GM10248 (cell line): ENCODE measurements at places on chromosomes 7 and 10.

GRCh38 chr10:100836891-100837290 is 75.9 kb upstream of the SLF2 start:
- DNase-seq, result no peak

DNA sequence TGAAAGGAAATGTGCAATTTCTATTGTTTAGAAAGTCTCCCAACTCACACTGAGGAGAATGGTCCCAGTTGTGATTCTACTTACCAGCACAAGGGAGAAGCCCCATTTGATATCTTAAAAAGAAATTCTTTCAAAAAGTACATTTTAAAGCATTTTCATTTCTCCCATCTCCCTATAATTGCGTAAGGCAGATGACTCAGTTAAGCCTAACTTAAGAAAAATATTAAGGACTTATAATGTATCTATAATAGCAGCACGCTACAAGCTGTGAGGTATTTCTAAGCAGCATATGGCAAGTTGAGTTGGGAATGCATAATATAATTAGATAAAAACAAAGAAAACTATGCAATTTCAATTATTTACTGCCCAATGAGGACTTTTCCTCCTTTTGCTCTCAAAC is 8.5 kb upstream of the NRCAM start:
- no peak for DNase-seq

GRCh38 chr7:87267239-87267900 is 47.8 kb upstream of the TMEM243 start:
- DNase-seq, result no peak

DNA sequence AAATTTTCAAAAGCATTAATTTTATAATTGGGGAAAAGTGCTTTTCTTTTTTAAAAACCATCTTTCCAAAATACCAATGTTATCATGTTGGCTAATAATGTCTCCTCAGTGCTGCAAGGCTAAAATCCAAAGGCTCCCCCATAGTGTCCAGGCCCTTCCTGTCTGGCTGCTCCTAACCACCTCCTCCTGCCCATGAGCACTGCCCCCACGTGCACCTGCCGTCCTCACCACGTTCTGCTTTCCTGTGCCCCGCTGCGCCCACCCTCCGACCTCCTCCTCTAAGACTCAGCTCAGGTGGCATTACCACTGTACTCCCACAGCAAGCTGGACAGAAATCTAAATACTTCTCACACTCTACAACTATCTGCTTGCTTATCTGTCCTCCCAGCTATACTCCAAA is 17.7 kb downstream of the PAXIP1 start:
- DNase-seq, result no peak

DNA sequence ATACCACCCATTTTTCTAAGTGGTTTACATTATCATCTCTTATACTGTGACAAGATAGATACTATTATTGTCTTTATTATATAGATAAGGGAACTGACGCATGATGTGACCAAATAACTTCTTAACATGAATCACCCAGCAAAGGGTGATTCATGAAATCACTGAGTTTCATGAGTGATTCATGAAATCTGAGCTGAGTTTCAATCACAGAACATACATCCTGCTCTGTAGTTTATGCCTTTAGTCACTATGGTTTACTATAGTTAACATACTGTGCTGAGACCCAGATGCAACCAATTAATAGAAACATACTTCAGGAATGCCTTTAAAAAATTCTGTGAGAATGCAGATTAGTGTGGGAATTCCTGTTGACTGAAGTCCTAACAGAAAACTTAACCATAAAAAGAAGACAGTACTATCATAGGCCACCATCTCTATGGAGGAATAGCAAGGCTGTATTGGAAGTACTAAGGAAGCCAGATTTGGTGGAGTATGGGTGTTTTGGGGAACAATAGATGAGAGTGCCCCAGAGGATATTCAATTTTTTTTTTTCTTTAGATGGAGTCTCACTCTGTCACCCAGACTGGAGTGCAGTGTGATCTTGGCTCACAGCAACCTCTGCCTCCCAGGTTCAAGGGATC is 43.1 kb upstream of the SEMA3A start:
- DNase-seq, result no peak

DNA sequence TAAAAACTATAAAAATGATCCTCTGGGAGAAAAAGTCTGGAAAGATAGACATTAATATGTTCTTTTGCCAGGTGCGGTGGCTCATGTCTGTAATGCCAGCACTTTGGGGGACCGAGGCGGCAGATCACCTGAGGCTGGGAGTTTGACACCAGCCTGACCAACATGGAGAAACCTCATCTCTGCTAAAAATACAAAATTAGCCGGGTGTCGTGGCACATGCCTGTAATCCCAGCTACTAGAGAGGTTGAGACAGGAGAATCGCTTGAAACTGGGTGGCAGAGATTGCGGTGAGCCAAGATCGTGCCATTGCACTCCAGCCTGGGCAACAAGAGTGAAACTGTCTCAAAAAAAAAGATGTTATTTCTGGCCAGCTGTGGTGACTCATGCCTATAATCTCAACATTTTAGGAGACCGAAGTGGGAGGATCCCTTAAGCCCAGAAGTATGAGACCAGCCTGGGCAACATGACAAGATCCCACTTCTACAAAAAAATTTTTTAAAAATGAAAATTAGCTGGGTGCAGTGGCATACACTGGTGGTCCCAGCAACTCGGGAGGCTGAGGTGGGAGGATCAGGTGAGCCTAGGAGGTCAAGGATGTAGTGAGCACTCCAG is 101.9 kb upstream of the LRRN3 start:
- DNase-seq, result no peak

- no peak for DNase-seq
Observed at GRCh38 chr10:125392609-125393008, 232.2 kb upstream of the CTBP2 start.

DNA sequence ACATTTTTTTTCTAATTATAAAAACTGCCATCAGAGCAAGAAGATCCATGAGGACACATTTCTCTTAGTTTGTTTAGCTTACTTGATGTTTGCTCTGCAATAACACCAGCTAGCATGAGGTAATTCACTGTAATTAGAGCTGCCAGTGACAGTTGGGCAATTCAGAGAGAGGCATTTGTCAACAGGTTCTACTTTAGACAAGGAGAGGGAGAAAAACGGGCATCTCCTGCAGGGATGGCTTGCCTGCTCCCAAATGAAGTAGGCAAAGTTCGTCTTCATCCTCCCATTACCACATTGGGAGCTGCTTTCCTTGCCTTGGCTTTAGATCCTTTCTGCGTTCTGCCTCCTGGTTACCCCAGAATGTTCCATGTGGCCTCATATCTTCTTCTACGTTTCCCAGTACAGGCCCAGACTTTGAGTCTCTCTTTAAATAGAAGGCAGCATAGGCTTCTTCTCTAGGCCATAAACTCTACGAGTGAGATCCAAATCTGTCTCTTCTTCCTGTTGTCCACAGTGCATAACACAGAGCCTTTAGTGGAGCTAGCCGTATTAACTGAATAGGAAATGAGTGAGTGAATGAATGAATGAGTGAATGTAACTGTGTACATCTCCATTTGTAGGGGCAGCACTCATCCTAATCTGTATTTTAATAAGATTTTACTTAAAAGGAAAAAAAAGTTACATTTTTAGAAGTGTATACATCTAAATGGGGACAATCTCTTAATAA is 21.2 kb downstream of the ASB15 start:
- DNase-seq, result no peak

DNA sequence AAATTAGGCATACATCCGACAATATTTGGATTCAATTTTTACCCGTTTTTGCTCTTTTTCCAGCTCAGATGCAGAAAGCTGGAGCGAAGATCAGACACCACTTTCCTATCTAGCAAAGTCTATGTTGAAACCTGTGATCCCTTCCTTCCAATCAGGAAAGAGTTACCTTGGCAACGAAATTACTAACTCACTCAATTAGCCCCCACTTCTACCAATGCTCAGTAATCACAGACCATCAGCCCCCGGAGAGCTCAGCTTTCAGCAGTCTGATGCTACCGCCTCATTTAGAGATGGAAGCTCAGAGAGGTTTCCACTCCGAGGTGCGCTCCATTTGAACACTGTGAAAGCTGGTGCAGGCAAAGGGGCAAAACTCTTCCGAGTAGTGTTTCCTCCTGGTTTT is 6.7 kb downstream of the FRAT1 start:
- no peak for DNase-seq

DNA sequence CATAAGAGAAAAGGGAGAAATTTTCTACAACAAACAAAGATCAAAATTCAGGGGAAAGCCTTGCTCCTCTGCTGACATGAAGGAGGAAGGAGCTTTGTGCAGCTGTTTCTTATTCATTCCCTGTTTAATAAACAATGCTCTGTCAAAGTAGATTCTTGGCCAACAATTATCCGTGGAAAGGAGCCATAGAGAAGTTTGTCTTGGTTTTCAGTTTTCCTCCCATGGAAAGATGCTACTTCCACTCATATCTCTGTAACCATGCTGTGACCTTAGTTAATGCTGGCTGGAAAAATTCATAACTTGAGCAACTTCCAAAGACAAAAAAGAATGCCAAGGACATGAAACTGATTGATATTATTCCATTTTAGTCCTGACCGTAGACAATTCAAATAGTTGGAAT is 8.1 kb downstream of the DDC start:
- DNase-seq, result no peak

DNA sequence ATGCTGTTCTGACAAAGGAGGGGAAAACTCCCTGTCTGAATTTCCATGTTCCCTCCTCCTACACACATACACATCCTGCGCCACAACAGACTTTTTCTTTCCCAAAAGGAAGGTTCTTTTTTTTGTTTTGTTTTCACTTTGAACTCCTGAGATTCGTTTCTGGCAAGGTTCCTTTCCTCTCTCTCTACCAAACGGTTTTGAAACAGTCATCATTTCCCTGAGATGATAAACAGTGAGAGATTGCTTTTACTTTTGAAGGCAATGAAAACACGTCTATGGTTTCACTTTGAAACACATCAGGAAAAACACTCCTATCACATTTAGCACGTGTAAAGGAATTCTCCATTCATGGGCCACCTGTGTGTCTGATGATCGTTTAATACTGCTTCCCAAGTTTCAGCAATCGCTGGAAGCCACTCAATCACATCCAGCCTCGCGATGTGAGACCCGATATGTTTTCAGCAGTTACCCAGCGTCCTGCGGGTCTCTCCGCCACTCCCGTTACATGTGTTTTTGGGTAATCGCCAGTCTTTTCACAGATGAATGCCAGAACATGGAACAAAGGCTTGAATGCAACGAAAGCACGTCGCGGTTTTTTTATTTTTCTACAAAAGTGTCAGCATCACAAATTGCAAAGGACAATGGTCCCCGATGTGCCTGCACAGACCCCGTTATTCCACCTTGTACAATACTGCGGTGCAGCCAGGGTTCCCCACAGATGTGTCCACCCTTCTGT is 62.8 kb upstream of the CUX1 start:
- DNase-seq, result no peak

- no peak for DNase-seq
Observed at GRCh38 chr7:28749638-28750037, 208.5 kb downstream of the TRIL start.

- no peak for DNase-seq
Observed at GRCh38 chr10:120727001-120727400, 124.2 kb upstream of the WDR11 start.

DNA sequence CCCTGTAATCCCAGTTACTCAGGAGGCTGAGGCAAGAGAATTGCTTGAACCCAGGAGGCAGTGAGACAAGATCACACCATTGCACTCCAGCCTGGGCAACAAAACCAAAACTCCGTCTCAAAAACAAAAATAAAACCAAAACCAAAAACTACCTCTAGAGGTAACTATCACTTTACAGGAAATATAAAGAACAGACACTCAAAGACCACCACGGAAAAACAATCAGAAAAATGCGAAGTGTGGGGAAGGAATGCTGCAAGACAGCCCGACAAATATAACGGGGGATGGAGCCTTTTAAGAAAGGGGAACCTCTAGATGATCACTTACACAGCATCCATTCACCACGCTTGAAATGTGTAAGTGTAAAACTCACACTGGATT is 4.3 kb downstream of the HNRNPF start:
- DNase-seq, result no peak

- no peak for DNase-seq
Observed at GRCh38 chr10:127009366-127009765, 104.1 kb downstream of the DOCK1 start.

GRCh38 chr10:111725050-111725449 is 458.5 kb downstream of the GPAM start:
- DNase-seq, result no peak

DNA sequence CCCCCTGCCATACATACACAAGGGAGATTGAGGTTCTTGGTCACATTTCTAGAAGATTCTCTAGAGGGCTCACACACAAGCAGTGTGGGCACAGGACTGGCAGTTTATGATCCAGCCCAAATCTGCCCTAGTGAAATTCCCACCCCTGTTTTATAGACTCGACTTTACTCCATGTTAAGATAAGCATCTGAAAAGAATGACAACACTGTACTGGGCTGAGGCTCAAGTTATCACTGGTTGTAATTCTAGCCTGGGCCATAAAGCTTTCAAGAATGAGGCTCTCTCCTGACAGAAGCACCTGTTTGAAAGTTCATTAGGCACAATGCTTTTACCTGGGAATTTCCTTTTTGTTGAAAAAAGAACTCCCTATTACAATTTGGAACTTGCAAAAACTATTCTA is 195.6 kb upstream of the GLI3 start:
- no peak for DNase-seq

DNA sequence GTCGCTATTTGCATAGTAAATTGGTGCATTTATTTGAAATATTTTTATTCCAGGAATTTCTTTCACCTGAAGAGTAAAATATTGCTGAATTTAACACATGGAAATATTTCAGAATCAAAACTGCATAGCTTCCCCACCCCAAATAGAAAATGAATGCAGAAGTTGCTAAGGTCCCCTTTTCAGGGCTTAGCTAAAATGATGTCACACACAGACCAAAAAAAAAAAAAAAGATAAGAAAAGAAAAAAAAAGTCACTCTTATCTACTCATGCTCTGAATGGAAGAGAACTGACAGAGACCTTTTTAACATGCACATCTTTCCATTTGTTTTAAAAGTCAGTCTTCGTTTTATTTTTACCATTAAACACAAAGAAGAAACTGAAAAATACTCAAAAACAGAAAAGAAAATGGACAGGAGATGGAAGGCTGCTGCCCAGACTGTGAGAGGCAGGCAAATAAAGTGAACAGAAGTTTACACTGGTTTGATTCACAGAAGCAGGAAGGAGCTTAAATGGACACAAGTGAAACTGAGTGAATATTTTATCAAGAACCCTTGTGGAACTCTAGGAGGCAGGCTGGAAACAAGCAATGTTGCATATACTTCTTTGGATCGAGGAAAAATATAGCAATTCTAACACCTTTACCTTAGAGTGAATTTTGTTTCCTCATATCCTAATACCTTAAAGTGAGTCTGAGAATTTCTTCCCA is 32.0 kb downstream of the PSMC2 start:
- DNase-seq, result no peak

GRCh38 chr10:102135956-102136526 is 3.2 kb downstream of the PPRC1 start:
- DNase-seq, result no peak

DNA sequence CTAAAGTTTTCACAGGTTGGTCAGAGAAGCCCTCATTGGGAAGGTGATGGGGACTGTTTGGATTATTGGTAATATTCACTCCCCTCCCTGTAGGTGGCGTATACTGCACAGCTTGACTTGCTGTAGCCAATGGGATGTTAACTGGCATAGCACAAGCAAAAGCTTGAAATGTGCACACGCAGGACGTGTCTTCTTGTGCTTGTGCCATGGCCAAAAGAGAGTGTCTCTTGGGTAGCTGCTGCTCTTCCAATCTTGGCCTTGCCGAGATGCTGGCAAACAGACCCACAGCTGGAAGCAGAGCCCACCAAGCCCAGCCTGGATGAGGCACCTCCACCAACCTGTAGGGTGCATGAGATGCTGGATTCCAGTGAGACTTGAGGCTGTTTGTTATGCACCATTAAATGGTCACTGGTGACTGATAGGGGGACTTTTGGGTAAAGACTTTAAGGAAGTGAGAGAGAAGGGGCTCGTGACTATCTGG is 266.0 kb downstream of the GRID1 start:
- DNase-seq, result peak; percentile 45

- DNase-seq, result no peak
Observed at GRCh38 chr7:55425141-55425752, 60.1 kb downstream of the LANCL2 start.
